ENCODE measurements at places on chromosomes 7 and 10.

GRCh38 chr7:153386556-153386955 is 627.0 kb downstream of the ACTR3B start:
- DNase-seq = no peak

DNA sequence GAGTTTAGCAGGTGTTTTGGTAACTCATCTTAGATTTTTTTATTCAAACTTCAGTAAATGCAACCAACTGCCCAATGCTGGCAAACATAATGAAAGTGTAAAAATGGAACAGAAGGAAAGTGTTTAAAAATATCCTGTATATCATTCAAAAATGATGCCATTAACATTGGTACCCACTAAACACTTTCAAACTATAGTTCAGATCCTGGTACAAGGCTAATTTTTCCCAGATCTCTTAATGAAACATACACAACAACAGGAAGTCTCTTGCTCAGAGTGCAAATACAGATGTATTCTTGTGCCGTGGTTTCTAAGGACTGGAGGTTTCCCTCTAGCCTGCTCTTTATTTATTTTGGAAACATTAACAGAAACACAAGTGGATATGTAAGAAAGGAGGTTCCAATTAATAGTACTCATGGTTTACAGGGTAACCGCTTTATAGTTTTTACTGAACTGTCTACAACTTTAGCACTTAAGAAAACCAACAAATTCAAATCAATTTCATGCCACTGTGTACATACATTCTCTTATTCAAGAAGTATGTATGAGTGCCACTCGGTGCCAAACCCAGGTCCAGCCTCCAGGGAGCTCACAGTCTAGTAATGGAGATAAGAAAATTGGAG is 176.0 kb upstream of the AKR1E2 start:
- DNase-seq = no peak

DNA sequence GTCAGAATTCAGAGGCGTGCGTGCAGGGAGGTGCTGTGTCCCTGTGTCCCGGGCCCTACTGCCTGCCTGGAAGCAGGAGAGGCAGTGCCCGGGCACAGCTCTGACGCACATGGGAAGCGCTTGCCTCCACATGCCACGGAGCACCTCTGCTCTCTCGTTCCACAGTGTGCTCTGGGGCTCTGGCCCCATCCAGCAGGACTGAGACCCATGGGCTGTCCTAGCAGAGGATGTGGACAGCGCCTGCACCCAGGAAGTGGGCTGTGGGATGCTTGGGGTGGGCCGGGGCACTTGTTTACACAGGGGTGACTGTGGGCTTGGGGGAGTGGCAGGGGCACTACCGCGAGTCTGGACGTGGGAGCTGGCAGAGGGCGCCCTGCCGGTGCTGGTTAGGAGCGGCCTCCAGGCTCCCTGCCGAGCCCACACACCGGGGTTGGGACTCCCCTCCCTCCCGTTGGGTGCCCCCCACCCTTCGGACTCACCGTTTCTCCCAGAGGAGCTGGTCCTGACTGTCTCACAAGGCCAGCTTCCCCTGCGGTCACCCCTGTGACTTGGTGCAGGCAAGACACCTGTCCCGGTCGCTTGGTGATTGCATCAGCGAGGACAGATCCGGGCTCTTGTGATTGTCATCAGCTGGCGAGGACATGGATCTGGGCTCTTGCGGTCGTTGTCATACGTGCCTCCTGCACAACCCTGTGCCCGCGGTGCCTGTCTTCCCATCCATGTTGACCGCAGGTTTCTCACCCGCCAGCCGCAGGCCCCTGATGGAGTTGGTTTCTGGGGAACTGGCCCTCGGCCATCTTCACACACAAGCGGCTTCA is 83.1 kb downstream of the NKX6-2 start:
- no peak for DNase-seq

DNA sequence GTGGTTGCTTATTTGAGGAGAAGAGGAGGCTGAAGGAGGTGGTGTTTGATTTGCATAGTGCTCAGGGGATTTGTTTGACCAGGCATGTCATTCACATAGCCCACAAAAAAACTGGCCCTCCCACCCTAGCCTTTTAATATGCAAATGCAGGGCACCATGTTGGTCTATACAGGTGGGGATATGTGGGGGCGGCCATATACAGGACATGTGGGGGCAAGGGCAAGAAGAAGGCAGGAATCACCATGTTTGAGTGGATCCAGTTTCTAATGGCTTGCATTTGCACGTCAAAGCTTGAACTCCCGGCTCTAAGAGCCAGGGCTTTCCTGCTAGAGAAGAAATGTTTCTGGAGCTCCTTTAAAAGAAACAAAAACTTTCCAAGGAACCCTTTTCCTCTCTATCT is 541.0 kb downstream of the ZWINT start:
- peak; percentile 14 for DNase-seq

GRCh38 chr10:69004821-69005220 is 16.2 kb downstream of the KIFBP start:
- no peak for DNase-seq

DNA sequence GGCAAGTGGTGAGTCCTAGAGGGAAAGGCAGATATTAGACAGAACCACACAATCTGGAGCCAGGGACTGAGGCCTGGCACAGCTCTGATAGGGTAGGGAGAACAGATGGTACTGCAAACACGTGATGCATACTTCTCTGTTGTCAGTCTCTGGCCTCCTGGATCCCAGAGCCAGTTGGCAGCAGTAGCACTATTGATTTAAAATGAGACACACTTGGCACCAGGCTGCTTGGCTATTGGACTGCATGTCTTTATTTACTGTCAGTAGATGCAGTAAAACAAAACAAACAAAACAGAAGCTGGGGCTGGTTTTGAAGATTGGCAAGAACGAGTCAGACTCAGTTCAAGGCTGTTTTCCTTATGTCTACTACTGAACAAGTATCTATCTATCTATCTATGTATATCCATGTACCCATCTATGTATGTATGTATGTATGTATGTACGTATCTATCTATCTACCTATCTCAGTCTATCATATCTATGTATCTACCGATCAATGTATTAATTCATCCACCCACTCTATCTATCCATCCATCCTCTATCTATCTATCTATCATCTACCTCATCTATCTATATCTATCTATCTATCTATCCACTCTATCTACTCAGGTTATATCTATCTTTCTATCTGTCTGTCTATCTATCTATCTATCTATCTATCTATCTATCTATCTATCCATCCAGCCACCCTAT is 23.4 kb upstream of the MGAM2 start:
- DNase-seq = no peak

GRCh38 chr7:74399006-74399405 is 54.7 kb upstream of the GTF2IRD1 start:
- DNase-seq = no peak

DNA sequence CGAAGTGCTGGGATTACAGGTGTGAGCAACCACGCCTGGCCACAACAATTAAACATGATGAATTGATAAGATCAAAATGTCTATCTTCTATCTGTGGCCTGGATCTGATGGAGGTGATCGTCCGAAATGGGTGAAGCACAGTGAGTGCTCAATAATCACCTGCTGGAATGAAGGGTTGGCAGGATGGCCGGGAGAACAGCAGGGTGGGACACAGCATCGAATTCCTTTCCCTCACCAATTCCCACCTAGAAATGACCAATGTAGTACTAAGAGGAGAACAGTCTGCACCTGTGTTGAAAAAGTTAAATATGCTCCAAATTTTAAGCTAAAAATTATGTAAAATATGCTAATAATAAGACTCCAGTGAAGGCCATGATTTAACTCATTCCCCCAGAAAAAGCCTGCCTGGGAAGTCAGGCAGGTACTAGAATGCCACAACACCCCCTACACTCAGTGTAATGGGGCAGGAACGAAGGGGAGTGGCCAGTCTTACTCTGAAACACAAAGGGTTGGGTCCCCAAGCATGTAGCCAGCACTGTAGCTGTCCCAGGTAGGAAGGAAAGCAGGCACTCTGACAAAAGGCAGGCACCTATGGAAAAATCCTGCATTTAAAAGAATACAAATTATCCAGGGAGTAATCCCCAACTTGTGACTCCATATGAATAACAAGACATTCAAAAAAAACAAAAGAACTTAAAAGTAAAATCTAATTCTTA is 110.3 kb downstream of the VPS41 start:
- DNase-seq = peak; percentile 67

DNA sequence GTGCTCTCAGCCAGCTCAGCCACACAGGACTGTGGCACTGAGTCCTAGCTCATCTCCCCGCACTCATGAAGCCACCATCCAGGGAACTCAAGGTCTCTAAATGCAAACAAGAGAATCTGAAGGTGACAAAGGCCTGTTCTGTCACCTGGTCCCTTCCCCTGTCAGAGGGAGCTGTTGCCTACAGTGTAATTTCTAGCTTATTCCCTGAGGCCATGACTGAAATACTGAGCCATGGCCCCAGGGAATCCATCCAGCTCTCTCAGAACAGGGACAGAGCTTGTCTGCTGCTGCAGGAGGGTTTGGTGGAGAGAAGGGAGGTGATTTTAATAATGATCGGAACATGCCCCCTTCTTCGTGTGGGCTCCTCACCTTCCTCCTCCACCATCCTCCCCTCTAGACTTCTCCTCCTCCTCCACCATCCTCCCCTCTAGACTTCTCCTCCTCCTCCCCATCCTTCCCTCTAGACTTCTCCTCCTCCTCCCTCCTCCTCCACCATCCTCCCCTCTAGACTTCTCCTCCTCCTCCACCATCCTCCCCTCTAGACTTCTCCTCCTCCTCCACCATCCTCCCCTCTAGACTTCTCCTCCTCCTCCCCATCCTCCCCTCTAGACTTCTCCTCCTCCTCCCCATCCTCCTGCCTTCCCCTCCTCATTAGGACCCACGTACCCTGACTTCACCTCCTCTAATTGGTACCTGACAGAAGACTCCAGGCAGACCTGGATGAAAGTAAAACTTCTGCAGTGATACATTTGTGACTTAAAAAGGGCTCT is 338.0 kb upstream of the MKI67 start:
- no peak for DNase-seq

- DNase-seq = no peak
Measured at GRCh38 chr7:159126311-159127260, 18.1 kb downstream of the VIPR2 start.

- DNase-seq = no peak
Measured at GRCh38 chr7:36202398-36202797, 49.3 kb downstream of the EEPD1 start.

DNA sequence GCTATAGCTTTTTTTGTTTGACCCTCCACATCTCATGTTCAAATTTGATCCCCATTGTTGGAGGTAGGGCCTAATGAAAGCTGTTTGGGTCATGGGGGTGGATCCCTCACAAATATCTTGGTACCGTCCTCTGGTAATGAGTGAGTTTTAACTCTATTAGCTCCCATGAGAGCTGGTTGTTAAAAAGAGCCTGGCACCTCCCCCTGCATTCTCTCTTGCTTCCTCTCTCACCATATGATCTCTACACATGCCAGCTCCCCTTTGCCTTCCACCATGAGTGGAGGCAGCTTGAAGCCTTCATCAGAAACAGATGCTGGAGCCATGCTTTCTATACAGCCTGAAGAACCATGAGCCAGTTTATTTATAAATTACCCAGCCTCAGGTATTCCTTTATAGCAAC is 43.0 kb upstream of the IMMP2L start:
- no peak for DNase-seq

GRCh38 chr10:103280031-103280430 is 3.1 kb downstream of the INA start:
- no peak for DNase-seq

- no peak for DNase-seq
Measured at GRCh38 chr7:101747879-101748345, 69.5 kb upstream of the CUX1 start.

GRCh38 chr7:20665096-20665495 is 49.6 kb downstream of the ABCB5 start:
- DNase-seq = no peak

DNA sequence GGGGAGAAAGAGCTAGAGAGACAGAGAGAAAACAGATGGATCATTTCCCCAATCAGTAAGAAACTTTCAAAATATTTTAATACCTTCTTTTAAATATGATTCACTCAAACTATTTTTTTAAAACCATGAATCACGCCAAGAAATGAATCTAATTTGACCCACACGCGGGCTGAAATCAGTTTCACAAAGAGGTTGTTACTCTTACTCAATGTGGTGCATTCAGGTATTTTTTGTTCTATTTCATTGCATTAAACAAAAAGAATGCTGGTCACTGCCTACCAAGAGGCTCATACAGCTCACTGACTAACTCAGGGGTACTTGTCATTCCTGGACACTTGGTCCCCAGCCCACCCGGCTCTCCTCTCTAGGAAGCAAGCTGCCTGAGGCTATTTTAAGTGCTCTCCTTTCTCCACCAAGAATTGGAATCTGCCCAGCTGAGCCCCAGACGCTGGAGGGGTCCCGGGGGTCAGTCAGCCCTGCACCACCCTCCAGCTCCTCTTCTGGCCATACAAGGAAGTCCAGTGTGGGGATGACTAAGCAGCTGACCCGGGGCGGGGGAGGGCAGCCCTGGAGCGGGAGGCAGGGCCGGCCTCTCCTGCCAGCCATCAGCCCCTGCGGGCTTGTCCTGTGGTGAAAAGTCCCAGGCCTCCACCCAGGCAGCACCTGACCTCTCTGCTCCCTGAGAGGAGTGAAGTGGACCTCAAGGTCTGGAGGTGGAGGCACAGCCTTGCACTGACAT is 21.7 kb upstream of the PFKP start:
- DNase-seq = peak; percentile 78

- no peak for DNase-seq
Measured at GRCh38 chr7:5685205-5685604, 96.3 kb downstream of the RNF216 start.
